Left lobe of liver (tissue), 2 donors: ENCODE measurements at places on chromosomes 7 and 10. TPM values are rescaled to one million over a fixed set of nuclear protein-coding genes. Genes with fewer than 3 reads are reported as not detected.

GRCh38 chr7:116353647-116354046 lies 143.3 kb downstream of the TES start:
- peak; percentile 79 for DNase-seq

The RET gene
- total RNA-seq = 1.1 TPM

DNA sequence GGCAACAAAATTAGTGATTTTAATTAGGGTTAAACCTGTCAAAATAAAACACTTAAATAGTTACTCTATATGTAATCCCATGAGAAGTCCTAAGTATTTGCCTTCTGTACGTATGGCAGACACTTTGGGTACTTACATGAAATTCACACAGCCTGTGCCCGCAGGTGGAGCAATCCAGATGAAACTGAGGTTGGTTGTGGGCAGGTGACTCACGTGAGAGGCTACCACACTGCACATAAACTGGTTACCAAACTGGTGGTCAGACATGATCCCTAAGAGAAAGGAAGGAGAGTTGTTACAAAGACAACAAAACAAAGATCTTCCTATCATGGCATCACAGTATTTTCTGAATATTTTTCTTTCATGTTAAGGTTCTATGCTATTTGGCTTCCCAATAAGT lies 156.1 kb downstream of the RELN start:
- no peak for DNase-seq

The AKR1B15 gene
- total RNA-seq = not detected

The ITPRID1 gene
- total RNA-seq = not detected

The TMEM176B gene
- total RNA-seq = 906 TPM

DNA sequence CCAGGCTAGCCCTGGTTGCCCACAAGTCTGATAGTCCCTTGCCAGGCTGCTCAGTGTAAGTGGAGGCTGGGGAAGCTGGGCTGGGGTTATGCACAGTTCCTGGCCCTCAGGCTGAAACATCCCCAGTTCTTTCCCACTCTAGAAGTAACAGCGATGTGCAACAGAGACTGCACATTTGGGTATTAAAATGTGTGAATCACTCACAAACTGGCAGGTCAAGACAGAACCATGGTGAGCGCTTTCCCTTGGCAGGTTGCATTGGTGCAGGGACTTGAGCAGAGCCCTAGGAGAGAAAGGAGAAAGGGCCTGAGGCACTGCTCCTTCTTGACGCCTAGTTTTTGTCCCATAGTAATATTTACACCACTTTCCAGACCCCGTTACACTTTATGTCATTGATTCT lies 56.1 kb upstream of the SLC35B4 start:
- DNase-seq = no peak

DNA sequence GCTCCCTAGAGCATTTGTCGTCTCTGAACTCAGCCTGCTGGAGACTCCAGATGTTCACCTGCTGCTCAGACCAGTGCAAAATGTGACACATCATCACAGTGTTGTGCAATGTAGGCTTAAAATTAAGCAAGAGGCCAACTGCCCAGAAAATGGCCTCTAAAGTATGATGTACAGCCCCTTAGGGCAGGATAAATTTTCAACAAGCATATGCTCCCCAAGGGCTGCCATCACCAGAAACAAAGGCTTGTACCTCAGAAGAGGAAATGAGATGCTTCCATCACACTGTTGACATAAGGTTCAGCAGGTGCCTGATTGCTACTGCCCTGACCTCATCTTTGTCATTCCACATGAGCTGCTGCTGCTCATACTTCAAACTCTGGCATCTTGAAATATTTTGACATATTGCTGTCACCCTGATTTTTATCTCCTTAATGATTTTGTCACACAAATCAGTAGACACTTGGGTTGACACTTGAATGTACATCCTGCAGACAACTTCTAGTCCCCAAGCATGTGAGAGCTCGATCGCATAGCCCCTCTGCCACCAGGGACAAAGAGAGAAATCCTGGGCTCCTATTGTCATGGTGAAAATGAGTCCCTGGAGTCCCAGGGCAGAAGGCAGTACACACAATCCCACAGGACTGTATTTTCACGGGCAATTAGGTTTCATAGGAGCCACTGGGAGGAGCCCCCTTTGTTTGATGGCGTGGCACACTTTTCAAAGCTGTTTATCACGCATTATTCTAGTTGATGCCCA lies 219.7 kb upstream of the STK17A start:
- no peak for DNase-seq

GRCh38 chr7:96823274-96823673 lies 113.6 kb upstream of the SEM1 start:
- no peak for DNase-seq

- DNase-seq = no peak
Observed at GRCh38 chr10:120897343-120897742, 46.2 kb downstream of the WDR11 start.

- DNase-seq = peak; percentile 43
Observed at GRCh38 chr7:373818-374705, 84.1 kb downstream of the FOXL3 start.

DNA sequence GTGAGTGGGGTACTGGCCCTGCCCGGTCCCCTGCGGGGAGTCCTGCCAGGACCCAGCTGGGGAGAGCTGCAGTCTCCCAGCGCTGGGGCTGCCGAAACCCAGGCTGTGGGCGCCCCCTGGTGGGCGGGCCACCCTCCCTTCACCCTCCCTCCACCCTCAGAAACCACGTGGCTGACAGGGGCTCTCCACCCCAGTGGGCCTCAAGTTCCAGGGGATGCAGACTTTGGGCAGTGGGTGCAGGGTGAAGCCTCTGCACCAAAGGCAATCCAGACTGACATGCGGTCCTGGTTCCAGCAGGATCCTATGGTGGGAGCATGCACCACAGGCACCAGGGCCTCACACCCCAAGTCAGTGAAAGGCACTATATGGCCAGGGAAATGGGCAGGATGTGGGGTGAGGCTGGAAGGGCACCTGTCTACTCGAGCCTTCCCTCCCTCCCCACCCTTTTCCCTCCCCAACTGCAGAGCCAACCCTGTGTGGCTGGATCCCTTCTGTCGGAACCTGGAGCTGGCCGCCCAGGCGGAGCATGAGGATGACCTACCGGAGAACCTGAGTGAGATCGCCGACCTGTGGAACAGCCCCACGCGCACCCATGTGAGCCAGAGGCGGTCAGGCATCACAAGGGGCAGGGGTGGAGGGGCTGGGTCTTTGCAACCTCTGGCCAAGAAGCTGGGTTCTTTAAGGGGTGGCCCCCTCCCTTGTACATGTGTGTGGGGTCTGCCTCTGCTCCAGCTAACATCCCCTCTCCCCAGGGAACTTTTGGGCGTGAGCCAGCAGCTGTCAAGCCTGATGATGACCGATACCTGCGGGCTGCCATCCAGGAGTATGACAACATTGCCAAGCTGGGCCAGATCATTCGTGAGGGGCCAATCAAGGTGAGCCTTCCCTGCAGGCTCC lies 38.8 kb downstream of the PSAP start:
- DNase-seq = peak; percentile 75

The LDB3 gene
- 0.20 TPM for total RNA-seq

The RAB19 gene
- total RNA-seq = not detected

- DNase-seq = no peak
Observed at GRCh38 chr10:22253580-22253882, 35.7 kb upstream of the EBLN1 start.

The CALCR gene
- total RNA-seq = not detected

GRCh38 chr7:41097501-41097900 lies 605.4 kb downstream of the INHBA start:
- DNase-seq = no peak

The CLRN3 gene
- total RNA-seq = 25.1 TPM

DNA sequence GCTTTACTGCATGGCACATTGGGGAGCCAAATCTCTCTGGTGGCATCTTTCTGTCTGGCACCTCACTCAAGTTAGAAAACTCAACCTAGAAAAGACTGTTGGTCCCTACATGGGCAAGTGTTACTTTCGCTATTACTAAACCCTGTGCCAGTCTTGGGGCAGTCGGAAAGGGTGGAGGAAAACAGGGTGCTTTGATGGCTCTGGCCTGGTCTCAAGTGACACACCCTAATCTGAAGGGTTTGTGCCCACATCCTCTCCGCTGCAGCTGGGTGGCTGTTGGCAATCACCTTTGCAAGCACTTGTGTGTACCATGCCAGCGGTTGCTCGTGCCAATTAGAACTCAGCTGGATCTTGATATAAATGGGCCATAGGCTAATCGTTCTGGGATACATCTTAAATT lies 159.8 kb upstream of the ITGB1 start:
- DNase-seq = no peak

DNA sequence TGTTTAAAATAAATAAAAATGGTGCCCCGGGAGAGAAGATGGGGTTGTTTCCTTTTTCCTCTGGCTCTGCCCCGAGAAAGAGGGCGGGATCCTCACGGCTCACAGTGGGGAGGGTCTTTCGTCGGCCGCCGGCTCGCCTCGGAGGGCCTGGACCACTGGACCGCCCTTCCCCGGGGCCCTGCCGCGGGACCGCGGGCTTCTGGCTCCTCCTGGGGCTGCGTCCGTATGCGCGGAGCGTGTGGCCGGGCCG lies 3.5 kb upstream of the IGF2BP3 start:
- no peak for DNase-seq

The SH2B2 gene
- 3.0 TPM for total RNA-seq

DNA sequence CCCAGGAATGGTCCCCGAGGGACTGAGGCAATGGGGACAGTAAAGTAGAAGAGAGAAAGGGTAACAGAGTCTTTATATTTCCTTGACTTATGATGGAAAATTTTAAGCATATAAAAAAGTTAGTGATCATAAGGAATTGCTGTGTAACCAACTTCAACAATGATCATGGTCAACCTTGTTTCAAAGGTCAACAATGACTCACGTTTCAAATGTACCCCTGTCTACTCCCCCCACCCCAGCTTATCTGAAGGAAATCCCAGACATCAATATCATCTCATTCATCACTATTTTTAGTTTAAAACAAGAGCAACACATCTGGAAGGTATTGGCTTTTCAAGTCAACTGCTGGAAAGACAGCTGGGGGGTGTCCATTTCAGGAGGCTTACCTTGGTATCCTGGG lies 92.9 kb downstream of the SMURF1 start:
- no peak for DNase-seq

DNA sequence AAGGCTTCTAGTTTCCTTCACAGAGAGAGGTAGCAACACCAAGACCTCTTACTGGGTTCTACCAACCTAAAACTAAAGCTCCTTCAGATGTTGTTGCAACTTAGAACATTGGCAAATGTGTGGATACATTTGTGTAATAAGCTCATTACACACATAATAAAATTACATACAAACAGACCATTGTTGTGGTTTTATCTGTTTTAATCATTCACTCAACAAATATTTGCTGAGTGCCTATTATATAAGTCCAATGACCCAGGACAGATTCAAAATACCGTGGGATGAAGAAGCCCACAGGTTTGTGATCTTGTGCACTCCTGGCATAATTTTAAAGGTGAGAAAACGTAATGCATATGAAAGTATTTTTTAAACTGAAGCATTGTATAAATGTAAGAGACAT lies 160.4 kb upstream of the NPVF start:
- no peak for DNase-seq

GRCh38 chr7:112433289-112433688 lies 17.0 kb upstream of the IFRD1 start:
- no peak for DNase-seq

GRCh38 chr7:37901236-37901827 lies 15.3 kb downstream of the SFRP4 start:
- no peak for DNase-seq

- no peak for DNase-seq
Observed at GRCh38 chr7:147578196-147578595, 1012.4 kb upstream of the C7orf33 start.

The OR2A12 gene
- total RNA-seq = not detected

- no peak for DNase-seq
Observed at GRCh38 chr7:155831807-155832524, 19.7 kb upstream of the SHH start.

DNA sequence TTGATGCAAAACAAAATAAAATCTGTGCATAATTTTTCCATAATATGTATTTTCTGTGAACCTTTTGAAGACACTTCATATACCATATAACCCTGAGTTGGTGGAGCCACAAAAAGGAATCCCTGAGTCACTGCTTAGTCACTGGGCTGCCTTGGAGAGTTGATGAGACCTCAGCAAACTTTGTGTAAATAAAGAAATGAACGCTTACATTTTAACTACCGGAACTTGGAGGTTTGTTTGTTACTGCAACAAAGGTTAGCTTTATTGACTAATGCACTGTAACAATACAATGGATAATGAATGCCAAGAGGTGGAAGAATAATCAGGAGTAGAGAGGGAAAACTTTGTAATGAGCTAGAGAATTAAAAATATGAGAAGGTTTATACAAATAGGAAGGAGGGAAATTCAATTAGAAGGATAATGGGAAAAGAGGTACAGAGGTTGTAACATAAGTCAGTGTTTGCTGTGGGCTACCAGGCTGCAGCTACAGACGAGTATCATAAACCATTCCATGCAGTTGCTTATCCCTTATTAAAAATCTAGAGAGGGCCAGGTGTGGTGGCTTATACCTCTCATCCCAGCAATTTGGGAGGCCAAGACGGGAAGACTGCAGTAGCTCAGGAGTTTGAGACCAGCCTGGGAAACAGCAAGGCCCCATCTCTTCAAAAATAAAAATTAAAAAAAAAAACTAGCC lies 1042.1 kb downstream of the TYW1 start:
- no peak for DNase-seq

The GARIN1A gene
- total RNA-seq = 0.38 TPM

DNA sequence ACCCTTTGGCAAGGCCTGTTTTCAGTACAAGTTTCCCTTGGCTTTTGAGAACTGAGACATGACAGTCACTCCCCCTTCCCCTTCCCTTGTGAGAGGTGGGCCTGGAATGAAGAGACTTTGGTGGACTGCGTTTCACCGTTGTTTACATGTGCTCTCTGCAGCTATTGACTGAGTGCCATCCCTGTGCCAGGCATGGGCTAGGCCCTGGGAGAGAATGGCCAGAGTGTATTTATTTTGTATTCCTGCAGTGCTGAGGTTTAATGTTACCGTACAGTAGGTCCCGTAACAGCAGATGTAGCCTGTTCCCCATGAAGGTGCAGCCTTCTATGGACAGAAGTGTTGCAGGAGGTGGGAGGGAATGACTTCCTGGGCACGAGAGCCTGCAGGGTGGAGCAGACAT lies 50.0 kb downstream of the TACR2 start:
- no peak for DNase-seq

- no peak for DNase-seq
Observed at GRCh38 chr10:42999385-43000020, 77.4 kb upstream of the RET start.
